ENCODE measurements at places on chromosomes 6 and 20.

GRCh38 chr20:9919271-9920014 lies 80.6 kb upstream of the PAK5 start:
- no peak for DNase-seq

GRCh38 chr6:35282472-35282871 lies 15.1 kb upstream of the DEF6 start:
- no peak for DNase-seq

DNA sequence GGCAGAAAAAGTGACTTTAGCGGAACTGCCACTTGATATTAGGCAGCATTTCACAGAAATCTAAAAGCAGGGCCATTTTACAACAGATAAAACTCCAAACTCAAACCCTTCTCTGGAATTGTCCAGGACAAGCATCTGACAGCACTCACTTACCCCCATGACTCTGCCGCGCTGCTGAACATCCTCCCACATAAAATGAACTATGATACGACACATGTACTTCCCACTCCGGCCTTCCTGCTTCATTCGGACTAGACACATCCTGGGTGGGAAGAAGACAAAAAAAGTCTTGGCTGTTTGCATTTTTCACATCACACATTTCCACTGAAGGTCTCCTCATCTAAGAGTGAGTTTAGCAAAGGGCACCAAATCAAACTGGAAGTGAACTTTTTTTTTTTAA lies 54.8 kb upstream of the FAM83C start:
- DNase-seq = no peak

DNA sequence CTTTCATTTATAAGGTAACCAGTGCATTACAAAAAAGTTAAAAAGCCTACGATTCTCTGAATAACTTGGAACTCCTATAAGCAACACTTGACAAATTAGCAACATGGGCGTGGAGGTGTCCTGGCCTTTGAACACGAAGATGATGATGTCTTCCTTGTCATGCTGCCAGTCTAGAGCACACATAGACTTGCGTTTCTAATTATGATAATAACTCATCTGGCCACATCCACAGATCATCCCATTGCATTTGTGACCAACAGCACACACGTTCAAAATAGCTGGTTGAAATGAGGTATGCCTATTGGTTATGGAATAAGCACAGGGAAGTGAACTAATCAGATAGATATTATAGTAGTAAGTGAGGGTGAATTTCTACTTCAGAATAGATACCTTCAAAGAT lies 608.9 kb downstream of the PRKN start:
- no peak for DNase-seq

DNA sequence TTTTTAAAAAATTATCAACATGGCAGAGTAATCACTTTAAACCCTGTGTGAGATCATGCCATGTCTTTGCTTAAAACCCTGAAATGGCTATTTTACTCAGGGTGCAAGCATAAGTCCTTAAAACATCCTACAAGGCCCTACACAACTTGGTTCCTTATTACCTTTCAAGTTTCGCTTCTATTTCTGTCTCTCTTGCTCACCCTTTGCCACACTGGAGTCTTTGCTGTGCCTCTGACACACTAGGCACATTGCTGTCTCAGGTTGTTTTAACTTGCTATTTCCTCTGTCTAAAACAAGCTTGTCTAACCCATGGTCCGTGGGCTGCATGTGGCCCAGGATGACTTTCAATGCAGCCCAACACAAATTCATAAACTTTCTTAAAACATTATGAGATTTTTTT lies 55.6 kb downstream of the KIAA0408 start:
- no peak for DNase-seq

GRCh38 chr6:170434117-170434820 lies 118.8 kb downstream of the PSMB1 start:
- no peak for DNase-seq

GRCh38 chr6:66986940-66987339 lies 1279.9 kb upstream of the EYS start:
- no peak for DNase-seq

GRCh38 chr20:62118113-62119043 lies 3.9 kb upstream of the LSM14B start:
- DNase-seq = no peak

DNA sequence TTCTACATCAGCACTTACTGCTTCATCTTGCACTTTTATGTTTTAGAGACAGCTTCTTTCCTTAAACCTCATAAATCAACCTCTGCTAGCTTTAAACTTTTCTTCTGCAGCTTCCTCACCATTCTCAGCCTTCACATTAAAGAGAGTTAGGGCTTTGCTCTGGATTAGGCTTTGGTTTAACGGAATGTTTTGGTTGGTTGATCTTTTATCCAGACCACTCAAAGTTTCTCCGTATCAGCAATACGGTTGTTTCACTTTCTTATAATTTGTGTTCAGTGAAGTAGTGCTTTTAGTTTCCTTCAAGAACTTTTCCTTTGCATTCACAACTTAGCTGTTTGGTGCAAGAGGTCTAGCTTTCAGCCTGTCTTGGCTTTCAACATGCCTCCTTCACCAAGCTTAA lies 40.4 kb downstream of the DNAAF9 start:
- no peak for DNase-seq

GRCh38 chr6:151482290-151482689 lies 11.5 kb upstream of the CCDC170 start:
- no peak for DNase-seq

- DNase-seq = no peak
Observed at GRCh38 chr20:1804554-1804956, 90.7 kb upstream of the SIRPA start.

DNA sequence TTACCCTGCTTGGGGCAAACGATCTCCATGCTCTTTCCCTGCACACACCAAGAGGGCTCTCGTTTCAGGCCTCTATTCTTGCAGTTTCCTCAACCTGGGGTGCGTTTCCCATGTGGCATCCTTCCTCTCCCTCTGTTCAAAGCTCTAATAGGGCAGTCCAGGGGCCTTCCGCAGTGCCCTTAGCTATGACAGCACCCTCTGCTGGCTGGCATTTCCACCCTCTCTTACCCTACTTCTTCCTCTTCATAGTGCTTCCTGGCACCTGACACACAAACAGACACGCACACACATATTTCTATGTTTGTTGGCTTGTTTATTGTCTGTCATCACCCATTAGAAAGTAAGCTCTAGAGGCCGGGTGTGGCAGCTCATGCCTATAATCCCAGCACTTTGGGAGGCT lies 294.0 kb downstream of the CLIC5 start:
- no peak for DNase-seq

GRCh38 chr20:4513720-4514119 lies 208.0 kb upstream of the PRND start:
- no peak for DNase-seq

DNA sequence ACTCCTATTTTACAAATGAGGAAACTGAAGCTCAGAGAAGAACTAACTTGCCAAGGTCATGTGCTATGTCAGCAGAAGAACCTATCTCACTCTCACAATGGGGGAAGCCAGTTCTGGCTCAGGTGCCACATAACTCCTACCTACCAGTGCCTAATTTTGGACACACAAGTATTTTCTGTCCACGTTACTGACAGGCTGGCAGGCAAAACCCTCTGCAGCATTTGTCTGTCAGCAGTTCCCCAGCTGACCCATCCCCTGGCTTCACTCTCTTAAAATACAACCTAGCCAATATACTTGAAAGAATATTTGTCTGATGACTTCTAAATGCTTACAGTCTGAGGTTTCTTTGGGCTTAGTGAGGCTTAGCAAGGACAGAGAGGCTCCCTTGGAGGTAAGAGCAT lies 15.5 kb downstream of the GSS start:
- DNase-seq = no peak

All from NCI-H1092 (cell line).